ENCODE measurements at places on chromosomes 7 and 10.

DNA sequence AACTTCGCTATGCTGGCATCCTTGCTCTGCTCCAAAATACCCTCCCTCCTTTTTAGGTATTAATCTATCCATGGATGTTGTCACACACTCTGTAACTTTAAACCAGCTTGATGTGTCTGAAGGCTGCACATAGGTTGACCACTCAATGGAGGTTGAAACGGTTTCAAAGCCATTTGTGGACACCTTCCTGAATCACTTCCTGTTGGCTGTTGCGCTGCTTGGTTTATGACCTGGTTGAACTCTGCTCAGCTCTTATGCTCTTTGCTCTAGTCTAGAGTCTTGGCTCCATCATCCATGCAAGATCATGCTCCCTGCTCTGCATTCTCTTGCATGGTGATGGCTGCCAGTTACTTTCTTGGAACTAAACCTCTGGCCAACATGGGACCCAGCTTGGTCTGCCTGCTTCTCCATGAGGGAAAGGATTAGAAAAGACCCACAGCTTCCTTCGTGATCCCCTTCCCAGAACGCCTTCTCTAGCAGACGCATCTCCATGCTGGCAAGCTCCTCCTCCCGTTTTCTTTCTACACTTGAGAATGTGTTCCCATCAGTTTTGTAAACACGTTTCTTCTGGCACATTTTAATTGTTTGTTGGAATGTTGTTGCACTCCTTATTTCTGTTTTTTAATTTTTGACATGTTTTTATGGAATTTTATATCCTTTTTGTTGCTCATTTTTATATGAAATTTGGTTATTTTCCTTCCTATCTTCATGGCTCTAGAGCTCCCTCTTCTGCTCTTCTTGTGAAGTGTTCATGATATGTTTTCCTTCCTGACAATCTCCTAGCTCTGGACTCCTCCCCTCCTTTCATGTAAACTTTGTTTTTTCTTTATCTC is 149.8 kb downstream of the XPNPEP1 start:
- no peak for DNase-seq

DNA sequence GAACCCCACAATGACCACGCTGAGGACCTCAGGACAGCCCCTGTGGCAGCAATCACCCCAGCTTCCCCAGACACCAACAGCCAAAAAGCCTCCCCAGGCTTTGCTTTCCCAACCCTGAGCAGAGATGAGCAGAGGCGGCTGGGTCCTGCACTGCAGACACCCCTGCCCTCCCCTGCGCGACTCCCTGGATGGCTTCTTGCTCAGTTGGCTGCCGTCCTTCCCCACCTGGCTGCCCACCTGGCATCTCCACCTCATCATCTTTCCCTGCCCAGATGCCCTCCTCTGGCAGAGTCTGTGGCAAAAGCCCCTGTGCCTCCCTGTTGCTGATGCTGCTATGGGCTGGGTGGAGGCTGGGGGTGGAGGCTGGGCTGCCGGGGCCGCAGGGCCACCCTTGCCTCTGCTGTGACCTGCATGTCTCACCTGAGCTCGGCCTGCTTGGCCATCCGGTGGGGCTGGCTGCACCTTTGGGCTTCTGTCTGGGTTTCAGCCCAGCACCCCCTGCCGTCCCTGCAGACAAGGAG is 567.7 kb downstream of the TCERG1L start:
- no peak for DNase-seq

GRCh38 chr7:51973071-51973470 is 656.5 kb upstream of the COBL start:
- no peak for DNase-seq

DNA sequence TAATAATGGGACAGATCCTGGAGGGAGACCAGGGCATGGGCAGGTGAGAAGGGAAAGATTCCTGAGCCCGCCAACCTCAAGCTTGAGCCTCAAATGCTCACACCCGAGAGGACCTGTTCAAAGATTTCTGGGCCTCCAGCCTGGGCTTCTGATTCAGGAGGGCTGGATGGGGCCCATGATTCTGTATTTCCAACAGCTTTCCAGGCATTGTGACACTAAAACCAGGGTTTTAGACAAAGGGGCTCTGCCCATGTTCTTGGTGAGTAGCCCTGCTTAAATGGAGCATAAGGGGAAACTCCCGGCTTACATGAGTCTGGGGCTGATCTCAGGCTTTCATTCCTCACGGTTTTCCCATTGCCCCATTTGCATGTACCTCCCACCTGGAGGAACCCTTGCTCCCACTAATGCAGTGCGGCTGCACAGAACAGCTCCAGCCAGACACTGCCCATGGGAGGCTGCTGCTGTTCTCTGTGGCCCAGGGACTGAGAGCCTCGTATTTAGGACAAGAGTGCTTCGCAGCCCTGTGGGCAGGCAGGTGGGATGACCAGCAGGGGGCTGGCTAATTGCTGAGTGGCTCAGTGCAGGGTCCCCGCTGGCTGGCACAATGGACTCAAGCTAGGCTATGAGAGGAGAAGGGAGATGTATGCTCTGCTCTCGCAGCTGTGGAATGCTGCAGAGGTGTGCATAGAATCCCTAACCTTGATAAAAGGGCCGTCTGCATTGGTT is 135.3 kb upstream of the COBL start:
- no peak for DNase-seq

GRCh38 chr7:7114575-7115291 is 67.6 kb upstream of the C1GALT1 start:
- DNase-seq = no peak

DNA sequence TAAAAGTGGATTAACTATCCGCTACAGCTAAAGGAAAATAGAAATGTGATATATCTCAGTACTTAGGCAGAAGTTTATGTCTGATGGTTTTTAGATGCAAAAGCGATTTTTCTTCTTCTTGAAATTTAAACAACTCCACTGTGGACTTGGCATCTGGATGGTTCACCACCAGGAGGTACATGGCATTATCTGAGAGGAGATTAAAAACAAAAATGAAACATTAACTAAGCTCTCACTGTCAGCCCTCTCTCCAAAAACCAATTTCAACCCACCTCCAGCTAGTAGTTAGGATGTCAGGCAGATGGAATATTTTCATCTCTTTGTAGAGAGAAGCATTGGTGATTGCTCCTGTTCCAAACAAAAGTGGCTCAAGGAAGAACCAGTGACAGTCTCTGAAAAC is 12.9 kb downstream of the PON1 start:
- no peak for DNase-seq

- DNase-seq = no peak
Measured at GRCh38 chr7:80131675-80132435, 2.8 kb upstream of the GNAI1 start.

DNA sequence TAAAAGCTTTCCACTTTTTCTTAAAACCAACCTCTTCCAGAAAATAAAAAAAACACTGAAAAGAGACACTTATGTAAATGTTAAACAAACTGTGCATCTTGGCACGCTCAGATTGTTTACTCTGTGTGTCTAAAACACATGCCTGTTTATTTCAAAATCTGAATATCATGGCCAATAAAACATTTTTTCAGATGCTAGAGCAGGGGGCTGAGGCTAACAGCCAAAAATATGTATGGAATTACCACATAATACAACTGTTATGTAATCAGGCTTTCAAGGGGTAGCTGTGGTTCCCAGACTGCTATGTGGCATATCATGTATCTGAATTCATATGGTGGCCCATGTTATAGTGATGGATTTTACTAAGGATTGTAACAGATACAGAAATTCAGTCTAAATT is 130.4 kb downstream of the HIBADH start:
- DNase-seq = no peak

DNA sequence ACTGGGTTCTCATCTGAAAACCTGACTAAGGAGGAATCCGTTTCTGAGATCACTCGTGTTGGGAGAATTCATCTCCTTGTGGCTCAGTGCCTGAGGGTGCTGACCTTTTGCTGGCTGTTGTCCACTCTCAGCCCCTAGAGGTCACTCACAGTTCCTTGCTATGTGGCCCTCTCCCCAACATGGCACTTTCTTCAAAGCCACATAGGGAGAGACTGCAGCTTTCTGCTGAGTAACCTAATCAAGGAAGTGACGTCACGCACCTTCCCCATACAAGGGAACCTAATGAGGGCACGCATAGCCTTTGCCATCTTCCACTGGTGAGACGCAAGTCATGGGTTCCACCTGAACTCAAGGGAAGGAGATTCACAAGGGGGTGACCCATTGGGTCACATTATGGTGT is 23.2 kb downstream of the STEAP1B start:
- no peak for DNase-seq

DNA sequence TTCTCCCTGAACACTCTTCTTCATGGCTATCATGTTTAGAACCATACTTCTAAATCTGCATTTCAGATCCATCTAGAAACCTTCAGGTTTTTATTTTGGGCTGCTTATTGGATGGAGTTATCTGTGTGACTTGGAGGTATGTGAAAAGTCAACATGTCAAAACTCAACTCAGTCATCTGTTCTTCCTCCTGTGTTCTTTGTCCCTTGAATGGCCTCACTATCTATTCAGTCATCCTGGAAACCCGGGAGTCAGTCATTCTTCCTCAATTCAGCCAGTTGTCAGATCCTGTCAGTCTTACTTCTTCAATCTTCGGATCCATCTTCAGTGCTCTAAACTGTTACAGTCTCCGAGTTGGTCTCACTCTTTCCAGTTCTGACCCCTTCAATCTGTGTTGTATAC is 52.2 kb downstream of the VKORC1L1 start:
- DNase-seq = no peak

DNA sequence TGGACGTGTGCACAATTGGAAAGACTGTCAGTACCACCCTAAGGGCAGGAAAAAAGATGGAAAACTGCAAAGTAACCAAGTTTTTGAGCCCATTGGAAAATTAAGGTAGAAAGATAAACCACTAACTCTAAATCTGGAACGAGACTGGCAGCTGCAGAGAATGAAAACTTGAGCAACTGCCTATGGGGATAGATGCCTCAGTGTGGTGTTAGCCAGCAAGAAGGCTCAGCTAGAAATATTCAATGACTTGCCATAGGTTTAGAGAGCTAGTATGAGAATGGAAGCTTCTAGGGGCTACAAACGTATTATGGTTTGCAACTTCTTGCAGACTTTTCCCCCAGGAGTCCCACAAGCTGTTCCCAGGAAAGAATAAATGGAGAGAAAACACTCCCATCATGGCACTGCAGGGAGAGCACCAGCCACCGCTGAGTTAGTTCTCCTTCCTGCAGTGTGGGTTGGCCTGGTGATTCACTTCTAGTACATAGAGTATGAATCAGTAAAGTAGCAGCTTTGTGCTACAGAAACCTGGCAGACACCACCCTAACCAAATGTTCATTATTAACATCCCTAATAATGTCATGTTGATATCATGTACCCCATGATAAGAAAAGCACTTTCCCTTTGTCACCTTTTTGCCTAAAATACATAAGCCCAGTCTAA is 372.4 kb upstream of the VWC2 start:
- no peak for DNase-seq

GRCh38 chr10:18233775-18234174 is 93.6 kb downstream of the CACNB2 start:
- no peak for DNase-seq

- DNase-seq = no peak
Measured at GRCh38 chr7:29304756-29305155, 110.2 kb downstream of the CHN2 start.

DNA sequence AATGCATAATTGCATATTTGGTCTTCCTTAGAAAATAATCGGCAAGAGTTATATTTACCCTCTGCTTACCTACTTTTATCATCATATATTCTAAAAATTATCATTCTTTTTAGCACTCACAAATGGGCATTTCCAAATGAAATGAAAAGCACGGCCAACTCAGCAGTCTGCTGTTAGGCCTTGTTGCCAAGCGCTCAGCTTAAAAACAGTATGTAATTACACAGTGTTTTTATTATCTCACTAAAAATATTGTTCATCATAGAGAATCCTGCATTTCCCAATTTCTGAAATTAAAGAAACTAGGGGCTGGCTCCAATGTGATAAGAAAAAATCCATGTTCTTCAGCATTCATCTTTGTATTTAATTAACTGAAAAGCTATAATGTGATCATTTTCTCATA is 391.7 kb upstream of the ADARB2 start:
- no peak for DNase-seq

DNA sequence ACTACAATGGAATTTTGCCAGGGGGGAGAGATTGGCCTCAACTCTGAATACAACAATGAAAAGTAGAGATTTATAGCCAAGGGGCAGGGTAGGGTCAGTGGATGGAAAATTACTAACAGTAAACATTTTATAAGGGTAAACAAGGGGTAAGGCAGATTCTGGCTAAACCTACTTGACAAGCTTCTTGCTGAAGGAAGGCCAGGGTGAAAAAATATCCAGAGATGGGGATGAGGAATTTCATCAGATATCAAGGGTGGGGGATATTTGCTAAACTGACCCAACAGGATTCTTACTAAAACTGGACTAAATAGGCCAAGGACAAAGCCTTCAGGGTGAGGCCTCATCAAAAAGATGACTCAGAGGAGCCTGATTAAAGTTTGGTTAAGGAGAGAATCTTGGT is 156.3 kb downstream of the RTKN2 start:
- no peak for DNase-seq

- DNase-seq = no peak
Measured at GRCh38 chr7:90900628-90901356, 304.7 kb downstream of the CDK14 start.

GRCh38 chr7:16318463-16318862 is 102.9 kb downstream of the CRPPA start:
- DNase-seq = no peak

GRCh38 chr7:107687656-107688055 is 27.0 kb downstream of the SLC26A4 start:
- no peak for DNase-seq

DNA sequence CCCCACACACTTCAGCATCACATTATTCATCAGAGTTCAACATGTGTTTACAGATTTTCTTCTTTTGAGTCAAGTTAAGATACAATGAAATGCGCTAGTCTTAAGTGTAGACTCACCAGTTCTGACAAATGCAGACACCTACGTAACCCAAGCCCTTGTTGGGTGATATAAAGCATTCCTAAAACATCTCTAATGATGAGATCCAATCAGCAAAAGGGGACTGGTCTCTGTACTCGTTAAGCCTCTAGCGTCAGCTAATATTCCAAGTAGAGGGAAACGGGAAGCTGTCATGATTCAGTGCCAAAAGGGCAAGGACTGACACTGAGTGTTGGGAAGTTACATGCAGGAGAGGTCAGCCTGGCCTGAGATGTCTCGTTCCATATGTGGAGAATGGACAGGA is 38.7 kb upstream of the TRIL start:
- DNase-seq = no peak

Data from activated CD4-positive, alpha-beta T cell treated with anti-CD3 and anti-CD28 coated beads for 4 hours (primary cell).